Left lobe of liver (tissue), 2 donors: ENCODE measurements at places on chromosomes 7 and 10. TPM values are rescaled to one million over a fixed set of nuclear protein-coding genes. Genes with fewer than 3 reads are reported as not detected.
A peak's percentile ranks its signal among the peaks of the same experiment; 100 is the strongest.

Gene CLIP2
- total RNA-seq = 5.4 TPM

- no peak for DNase-seq
Measured at GRCh38 chr10:93379731-93380575, 102.2 kb downstream of the MYOF start.

DNA sequence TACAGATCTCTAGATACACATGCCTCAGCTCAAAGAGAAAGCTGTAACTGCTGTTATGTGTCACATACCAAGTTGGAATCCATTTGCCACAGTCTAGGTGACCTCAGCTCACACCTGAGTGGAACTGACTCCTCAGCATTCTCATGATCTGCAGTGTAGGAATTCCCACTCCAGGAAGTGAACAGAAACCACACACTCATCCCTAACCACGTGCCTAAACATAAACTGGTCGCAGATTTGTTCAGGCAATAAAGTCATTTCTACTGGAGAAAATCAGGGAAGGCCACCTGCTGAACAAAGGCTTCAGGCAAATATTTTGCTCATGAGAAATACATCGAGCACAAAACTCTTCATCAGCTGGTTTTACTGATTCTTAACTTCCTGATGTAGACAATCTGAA, 23.0 kb upstream of the ZMYND11 start:
- DNase-seq = no peak

Gene GALNT17
- 0.18 TPM for total RNA-seq

DNA sequence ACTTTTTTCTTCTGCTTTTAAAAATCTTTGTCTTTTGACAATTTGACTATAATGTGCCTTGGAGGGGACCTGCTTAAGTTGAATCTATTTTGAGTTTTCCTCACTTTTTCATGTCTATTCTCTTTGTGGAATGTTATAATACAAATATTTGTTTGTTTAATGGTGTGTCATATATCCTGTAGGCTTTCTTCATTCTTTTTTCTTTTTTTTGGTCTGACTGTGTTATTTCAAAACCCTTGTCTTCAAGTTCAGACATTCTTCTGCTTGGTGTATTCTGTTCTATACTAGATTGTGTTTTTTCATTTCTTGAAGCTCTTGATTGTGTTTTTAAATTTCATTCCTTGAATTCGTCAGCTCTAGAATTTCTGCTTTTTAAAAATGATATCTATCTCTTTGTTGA, 228.2 kb downstream of the STK31 start:
- DNase-seq = no peak

Gene PRRT4
- not detected for total RNA-seq

GRCh38 chr7:85230623-85231022, 43.8 kb upstream of the SEMA3D start:
- no peak for DNase-seq

GRCh38 chr10:101774589-101775272, 1.2 kb downstream of the FGF8 start:
- DNase-seq = no peak

GRCh38 chr10:82206831-82207230, 331.8 kb downstream of the NRG3 start:
- DNase-seq = no peak

DNA sequence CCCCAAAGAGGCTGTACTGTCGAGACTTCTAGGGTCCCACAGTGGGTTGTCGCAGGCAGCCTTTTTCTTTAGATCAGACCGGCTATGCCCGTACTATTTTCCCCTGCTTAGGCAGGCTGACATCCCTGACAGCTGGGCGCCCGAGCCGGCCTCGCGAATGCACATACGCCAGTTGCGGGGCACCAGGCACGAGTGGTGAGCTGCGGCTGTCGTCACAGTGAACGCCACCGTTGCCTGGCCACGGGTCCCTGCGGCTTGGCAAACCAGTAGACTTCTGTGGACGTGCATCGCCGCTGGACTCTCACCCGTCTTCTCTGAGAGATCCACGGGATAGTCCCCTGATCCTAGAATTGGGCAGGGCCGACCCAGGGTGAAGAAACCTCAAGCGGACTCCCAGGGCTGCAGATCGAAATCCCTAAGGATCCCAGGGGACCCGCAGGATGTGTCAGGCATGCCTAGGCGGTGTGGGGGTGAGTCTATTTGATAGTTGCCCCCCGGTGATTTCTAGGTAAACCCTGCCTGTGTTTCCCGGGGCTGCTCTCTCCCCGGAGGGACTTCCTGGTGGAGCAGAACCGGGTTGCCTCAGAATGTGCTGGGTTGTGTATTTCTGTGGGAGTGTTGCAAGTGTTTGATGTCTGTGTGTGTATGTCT, 33.0 kb upstream of the ZNF273 start:
- DNase-seq = no peak

Gene SLC39A12
- 0.08 TPM for total RNA-seq

Gene C10orf62
- 3.7 TPM for total RNA-seq

Gene GIMAP1
- total RNA-seq = 1.4 TPM

GRCh38 chr7:117155694-117156093, 167.2 kb downstream of the WNT2 start:
- no peak for DNase-seq

GRCh38 chr7:49781996-49782395, 8.6 kb downstream of the VWC2 start:
- DNase-seq = no peak

- DNase-seq = peak; percentile 86
Measured at GRCh38 chr10:5105626-5106025, 11.4 kb downstream of the AKR1C3 start.
